ENCODE measurements at places on chromosomes 1 and 21.

DNA sequence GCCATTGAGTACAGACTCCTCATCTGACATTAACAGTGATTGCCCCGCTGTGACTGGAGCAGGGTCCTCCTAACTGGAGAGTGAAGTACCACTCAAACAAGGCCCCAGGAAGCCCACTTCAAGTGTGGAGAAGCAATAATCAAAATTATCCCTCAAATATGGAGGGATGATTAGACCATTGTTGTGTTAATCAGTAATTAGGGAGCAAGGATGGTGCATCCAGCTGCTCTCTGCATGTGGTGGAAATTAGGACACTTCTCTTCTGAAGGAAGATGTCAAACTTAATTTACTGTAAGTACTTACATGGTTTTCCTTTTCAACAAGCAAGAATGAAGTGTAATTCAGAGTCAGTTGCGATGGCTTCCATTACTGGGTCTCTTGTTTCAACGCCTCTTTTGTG, 3.4 kb upstream of the ZP4 start:
- no peak for DNase-seq

DNA sequence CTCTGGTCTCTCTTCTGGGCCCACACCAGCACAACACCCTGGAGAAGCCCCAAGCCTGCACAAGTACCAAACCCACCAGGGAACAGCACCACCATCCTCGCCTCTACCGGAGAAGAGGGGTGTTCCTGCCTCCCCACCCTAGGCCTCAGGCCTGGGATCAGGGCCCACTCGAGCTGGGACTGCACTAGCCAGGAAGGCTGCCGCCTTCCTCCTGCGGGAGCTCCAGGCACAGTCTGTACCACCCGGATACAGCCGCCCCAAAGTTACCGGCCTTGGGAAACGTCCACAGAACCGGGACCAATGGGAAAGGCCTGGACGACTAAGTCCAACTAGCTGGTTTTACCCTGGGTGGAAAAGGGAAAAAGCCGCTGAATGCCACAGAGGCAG, 3.4 kb downstream of the TAL1 start:
- DNase-seq = no peak

DNA sequence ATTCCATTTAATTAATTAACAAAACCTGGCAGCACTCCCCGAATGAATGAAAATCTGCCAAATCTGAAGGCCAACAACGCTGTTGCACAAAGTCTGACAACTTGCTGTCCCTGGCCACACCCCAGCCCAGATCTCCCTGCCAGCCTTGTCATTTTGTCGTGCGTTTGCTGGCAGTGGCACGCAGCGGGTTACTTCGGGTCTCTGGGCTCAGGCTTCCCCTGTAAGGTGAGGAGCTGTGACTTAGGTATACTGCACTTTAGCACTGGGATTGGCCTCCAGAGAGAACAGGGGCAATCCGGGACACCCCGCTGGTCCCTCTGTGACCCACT, 34.3 kb upstream of the SIM2 start:
- no peak for DNase-seq

DNA sequence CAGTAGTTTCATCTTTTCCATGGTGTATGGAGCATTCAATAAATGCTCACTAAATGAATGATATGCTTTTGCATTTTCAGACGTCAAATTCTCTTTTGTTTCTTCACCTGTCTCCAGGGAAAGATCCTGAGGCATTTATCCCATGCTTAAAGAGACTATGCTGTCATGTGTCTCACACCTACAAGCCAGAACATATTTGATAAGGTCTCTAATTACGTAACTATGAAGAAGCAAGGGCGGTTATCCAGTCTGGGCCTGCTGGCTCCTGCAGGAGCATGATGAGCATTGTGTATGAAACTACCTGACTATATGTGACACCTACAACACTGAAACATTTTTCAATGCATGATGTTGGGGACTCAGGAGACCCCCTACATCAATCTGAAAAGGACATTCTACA, 51.8 kb downstream of the FBXO42 start:
- no peak for DNase-seq

DNA sequence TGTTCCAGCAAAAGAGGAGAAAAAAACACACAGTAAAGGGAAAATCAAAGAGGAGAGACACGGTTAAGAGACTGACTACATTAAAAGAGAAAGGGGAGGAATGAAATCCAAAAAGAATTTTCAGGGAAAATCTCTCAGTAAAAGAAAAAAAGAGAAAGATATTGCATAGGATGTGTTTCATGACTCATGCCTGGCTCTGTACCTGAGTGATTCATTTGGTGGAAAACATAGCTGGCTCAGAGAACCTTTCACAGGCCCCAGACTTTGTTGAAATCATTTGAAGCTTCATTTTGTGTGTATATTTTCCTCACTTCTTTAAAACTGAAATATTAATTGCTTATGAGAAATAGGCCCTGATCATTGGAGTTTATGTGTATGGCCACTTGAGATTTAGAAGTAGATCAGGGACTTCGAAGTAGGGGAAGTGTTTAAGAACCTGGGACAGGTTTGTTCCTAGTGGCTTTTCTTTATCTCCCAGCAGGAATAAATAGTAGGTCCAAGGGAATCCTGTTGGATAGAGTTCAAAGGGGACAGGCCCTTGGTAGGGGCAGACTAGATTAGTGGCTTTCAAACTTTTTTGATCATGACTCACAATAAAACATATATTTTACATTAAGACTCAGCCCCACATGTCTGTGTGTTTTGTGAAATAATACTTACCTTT, 239.1 kb upstream of the SGIP1 start:
- no peak for DNase-seq

DNA sequence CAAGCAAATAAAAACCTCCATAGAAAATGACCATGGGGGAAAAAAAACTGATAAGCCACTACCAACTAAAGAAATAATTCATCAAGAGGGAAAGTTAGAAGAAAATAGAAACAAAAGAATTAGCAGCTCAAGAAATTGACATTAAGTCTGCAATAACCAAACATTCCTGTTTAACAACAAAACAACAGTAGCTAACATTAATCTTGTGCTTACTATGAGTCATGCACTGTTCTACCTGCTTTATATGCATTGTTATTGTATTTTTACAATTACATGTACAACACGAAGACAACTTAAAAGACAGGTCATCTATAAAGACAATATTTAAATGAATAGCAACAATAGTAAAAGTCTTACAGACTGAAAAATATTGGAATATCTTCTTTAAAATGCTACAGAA, 34.4 kb upstream of the LRRC7 start:
- DNase-seq = no peak

DNA sequence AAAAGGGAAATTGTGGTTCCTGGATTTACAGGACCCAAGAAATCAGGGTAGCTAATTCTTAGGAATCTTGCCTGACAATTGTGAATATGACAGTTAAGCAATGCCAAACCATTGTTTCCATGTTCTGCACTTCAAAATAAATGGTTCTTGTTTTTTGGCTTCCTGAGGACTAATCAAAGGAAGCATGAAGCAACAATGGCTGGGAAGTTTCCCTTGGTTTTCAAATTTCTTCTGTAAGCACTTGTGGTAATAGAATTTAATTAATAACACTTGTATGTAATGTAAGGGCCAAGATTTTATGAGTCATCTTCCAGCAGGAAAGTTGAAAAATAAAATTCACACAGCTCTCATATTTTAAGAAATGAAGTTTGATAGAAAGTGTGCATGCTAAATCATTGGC, 31.7 kb downstream of the JAM2 start:
- no peak for DNase-seq

Measured in H7 (cell line).